ENCODE measurements at places on chromosomes 2 and 18. TPM values are rescaled to one million over a fixed set of nuclear protein-coding genes. Genes with fewer than 3 reads are reported as not detected.
A peak's percentile ranks its signal among the peaks of the same experiment; 100 is the strongest.

GRCh38 chr2:241813644-241814392, 4.8 kb downstream of the NEU4 start:
- no peak overlapping the region for H3K4me3 ChIP-seq
- DNase-seq, result no peak
- H3K4me1 ChIP-seq, result no peaks in the 10 kb centered on the region
- no peak overlapping the region for H3K27ac ChIP-seq

- no peaks in the 10 kb centered on the region for H3K4me1 ChIP-seq
- no peaks in the 10 kb centered on the region for H3K27me3 ChIP-seq
- no peak overlapping the region for H3K27ac ChIP-seq
- H3K4me3 ChIP-seq, result no peak overlapping the region
- H3K36me3 ChIP-seq, result no peaks in the 10 kb centered on the region
- no peak for DNase-seq
Observed at GRCh38 chr2:66145490-66145889, 289.4 kb upstream of the MEIS1 start.

DNA sequence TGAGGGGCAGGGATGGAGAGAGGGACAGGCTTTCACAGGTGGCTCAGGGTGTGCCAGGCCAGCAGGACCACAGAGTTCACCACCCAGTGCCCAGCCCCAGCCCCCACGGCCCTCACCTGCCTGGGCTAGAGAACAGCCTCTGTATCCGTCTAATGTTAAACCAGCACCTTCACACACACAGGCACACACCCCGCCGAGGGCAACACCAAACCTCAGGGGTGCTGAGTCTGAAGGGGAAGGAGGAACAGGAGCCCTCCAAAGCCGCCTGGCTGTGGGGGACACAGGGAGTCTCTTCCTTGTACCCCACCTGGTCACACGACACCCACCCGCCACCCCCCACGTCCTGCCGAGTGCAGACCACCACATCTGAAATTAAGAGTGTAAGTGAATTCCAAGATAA, 205.8 kb upstream of the SALL3 start:
- no peaks in the 10 kb centered on the region for H3K27me3 ChIP-seq
- no peak overlapping the region for H3K4me3 ChIP-seq
- H3K27ac ChIP-seq, result no peak overlapping the region
- no peaks in the 10 kb centered on the region for H3K36me3 ChIP-seq
- no peaks in the 10 kb centered on the region for H3K4me1 ChIP-seq
- DNase-seq, result no peak

DNA sequence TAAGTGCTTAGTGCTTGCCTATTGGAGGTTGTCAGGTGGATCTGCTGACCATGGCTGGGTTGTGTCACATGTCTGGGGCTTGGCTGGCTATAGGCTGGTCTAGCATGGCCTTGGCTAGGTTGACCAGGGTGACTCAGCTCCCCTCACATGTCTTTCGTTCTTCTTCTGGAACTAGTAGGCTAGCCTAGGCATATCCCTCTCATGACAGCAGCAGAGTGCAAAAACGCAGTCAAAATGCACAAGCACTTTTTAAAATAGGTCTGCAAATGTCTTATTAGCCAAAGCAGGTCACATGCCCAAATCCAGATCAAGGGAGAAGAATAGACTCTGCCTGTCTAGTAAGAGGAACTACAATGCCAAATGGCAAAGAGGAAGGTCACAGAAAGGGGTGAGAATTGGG, 179.7 kb upstream of the ACVR2A start:
- no peaks in the 10 kb centered on the region for H3K36me3 ChIP-seq
- no peaks in the 10 kb centered on the region for H3K27me3 ChIP-seq
- DNase-seq, result no peak
- no peaks in the 10 kb centered on the region for H3K4me1 ChIP-seq

DNA sequence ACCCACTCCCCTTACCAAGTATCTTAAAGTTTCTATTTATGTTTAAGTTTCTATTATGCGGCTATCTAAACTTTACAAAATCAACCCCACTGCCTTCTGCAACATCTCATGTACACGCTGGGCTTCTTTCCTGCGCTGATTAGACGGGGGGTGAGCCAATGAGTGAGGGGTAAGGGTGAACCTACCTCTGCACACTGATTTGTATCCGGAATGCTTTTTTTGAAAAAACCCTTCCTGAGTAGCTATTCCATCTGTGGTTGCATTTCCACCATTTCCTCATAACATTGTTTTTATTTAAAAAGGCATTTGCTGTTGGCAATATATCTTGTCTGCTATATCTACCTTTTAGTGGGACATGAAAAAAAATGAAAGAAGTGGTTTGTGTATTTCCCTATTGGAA, 6.3 kb downstream of the ALPG start:
- H3K4me1 ChIP-seq, result no peaks in the 10 kb centered on the region
- no peak for DNase-seq
- no peak overlapping the region for H3K4me3 ChIP-seq

DNA sequence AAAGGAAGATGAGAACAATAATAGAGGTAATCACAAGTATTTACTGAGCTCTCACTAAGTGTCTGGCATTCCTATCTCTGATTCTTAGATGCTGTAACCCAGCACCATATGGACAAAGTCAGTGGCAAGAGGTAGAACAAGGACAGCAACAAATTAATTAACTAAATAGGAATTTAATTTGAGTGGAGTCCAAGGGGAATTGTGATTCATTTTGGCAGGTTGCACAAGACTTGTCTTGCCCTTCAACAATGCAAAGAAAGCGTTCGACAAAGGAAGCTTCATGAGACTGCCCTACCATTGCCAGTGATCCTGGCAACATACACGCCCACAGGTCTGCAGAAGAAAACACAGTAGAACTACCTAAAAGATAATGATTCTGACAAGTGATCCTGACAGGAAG, 221.6 kb downstream of the RBM43 start:
- no peaks in the 10 kb centered on the region for H3K36me3 ChIP-seq
- H3K27ac ChIP-seq, result no peak overlapping the region
- H3K4me3 ChIP-seq, result no peak overlapping the region
- no peak for DNase-seq
- H3K27me3 ChIP-seq, result no peaks in the 10 kb centered on the region

DNA sequence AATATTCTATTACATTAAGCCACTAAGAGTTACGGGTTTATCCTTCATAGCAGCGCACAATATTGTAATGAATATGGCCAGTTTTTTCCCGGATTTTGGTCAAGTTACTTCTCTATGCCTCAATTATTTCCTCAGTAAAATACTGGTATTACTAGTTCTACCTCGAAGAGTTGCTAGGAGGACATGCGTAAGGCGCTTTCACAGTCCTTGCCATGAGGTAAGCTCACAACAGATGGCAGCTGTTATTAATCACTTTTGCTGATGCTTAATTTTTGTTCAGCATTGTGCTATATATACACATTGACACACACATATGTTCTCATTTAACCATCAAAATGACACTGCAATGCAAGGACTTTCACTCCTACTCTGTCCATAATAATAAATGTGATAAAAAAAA, 101.5 kb downstream of the SCG2 start:
- no peak for DNase-seq
- no peak overlapping the region for H3K27ac ChIP-seq
- no peak overlapping the region for H3K4me3 ChIP-seq
- no peaks in the 10 kb centered on the region for H3K36me3 ChIP-seq

- no peak overlapping the region for H3K27ac ChIP-seq
- no peaks in the 10 kb centered on the region for H3K36me3 ChIP-seq
- no peaks in the 10 kb centered on the region for H3K4me1 ChIP-seq
- no peak for DNase-seq
- no peaks in the 10 kb centered on the region for H3K27me3 ChIP-seq
- H3K4me3 ChIP-seq, result no peak overlapping the region
Observed at GRCh38 chr2:38016219-38016618, 59.7 kb downstream of the CYP1B1 start.

DNA sequence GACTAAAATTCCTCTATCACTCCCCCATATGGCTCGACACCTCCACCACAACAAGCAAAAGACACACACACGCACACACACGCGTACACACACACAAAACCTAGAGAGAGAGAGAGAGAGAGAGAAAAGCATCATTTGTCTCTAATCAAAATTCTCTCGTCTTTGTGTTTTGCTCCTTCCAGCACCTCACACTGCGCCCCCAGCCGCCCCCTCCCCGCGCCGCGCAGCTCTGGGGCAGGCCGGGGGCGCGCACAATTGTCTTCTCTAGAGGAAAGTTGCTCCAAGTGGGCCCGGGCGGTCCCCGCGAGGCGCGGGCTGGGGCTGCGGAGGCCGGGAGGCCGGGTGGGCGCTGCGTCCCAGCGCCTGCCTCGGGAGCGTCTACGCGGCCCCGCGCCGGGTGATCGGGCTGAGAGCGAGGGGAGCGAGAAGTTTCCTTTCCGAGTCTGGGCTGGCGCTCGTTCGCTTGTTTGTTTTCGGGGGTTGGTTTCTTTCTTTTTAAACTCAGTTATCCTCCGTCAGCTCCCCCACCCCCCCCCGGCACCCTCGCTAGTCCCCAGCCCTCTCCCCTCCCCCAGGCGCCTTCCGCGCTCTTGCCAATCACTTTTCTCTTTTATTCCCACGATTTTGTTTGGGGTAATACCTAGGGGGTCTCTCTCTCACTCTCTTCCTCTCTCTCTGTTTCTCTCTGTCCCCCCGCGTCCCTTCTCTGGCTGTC, 4.1 kb downstream of the ZEB2 start:
- no peak for DNase-seq
- no peaks in the 10 kb centered on the region for H3K36me3 ChIP-seq
- H3K27ac ChIP-seq, result peak overlapping the region; percentile 76
- H3K4me1 ChIP-seq, result no peaks in the 10 kb centered on the region
- peaks cover 21% of the 10 kb centered on the region for H3K27me3 ChIP-seq

DNA sequence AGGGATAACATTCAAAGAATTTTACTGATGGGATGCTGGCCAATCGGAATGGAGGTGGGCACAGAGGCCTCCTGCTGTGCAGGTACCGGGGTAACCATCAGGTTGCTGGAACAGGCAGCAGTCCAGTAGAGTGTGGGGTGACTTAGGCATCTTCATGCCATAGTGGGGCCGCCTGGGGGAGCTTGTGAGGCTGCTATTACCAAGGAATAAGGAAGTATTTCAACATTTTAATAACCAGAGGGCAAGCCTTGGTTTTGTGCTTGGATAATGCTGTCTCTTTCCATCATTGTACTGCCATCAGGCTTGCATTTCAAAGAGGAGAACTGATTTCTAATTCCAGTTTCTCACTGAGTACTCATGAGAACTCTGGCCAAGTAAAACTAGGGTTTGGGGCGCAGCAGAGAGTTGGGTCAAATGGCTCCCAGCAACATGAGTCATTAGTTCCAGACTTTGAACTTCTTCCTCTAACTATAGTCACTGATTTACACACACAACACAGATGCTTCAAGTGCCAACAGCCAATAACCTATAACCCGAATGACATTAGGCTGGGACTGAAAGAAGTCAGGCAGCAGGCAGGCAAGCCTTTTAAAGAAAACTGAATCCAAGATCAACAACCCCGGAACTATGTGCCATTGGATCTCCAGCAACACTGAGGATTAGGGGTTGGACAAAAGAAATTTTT, 56.1 kb upstream of the FHL2 start:
- DNase-seq, result no peak
- H3K36me3 ChIP-seq, result no peaks in the 10 kb centered on the region
- no peaks in the 10 kb centered on the region for H3K27me3 ChIP-seq
- no peak overlapping the region for H3K4me3 ChIP-seq
- H3K4me1 ChIP-seq, result no peaks in the 10 kb centered on the region
- H3K27ac ChIP-seq, result no peak overlapping the region

GRCh38 chr2:88614497-88615157, 12.6 kb downstream of the EIF2AK3 start:
- peaks cover 23% of the 10 kb centered on the region for H3K4me1 ChIP-seq
- no peak overlapping the region for H3K27ac ChIP-seq
- no peak for DNase-seq
- H3K36me3 ChIP-seq, result peaks cover 17% of the 10 kb centered on the region
- H3K4me3 ChIP-seq, result no peak overlapping the region
- H3K27me3 ChIP-seq, result no peaks in the 10 kb centered on the region

B3GNT7 gene
- total RNA-seq, result 10.3 TPM

SRBD1 gene
- total RNA-seq, result 12.3 TPM

RBMS1 gene
- total RNA-seq, result 26.1 TPM

UPP2 gene
- total RNA-seq, result not detected
